Bronchial smooth muscle cell (primary cell): ENCODE measurements at places on chromosomes 3 and 15. TPM values are rescaled to one million over a fixed set of nuclear protein-coding genes. Genes with fewer than 3 reads are reported as not detected.

Gene ITGB5
- total RNA-seq = 273 and 391 TPM in 2 replicates

Gene P2RY13
- total RNA-seq = not detected in 2 replicates

Gene GOLGA6D
- total RNA-seq = under 0.01 TPM in 1 of 2 replicates, not detected in the other

Gene ANKUB1
- not detected in 2 replicates for total RNA-seq

Gene WDR93
- total RNA-seq = 0.09 and 0.16 TPM in 2 replicates

Gene CPA3
- total RNA-seq = not detected in 2 replicates

Gene SERPINI2
- not detected in 2 replicates for total RNA-seq

Gene FAM174B
- 2.0 and 4.1 TPM in 2 replicates for total RNA-seq

Gene SLC7A14
- total RNA-seq = 3.3 and 29.8 TPM in 2 replicates

Gene FAM131A
- total RNA-seq = 15.0 and 19.2 TPM in 2 replicates

Gene CCDC54
- total RNA-seq = not detected in 2 replicates

Gene IGSF10
- total RNA-seq = 0.94 and 2.0 TPM in 2 replicates

Gene KIF23
- total RNA-seq = 2.3 and 5.7 TPM in 2 replicates

Gene FANCD2OS
- not detected in 2 replicates for total RNA-seq
